ENCODE measurements at places on chromosomes 12 and 14. TPM values are rescaled to one million over a fixed set of nuclear protein-coding genes. Genes with fewer than 3 reads are reported as not detected.

- H3K36me3 ChIP-seq = no peaks in the 10 kb centered on the region
- peaks cover 35% of the 10 kb centered on the region for H3K4me1 ChIP-seq
- no peak overlapping the region for H3K27ac ChIP-seq
- no peak for DNase-seq
Observed at GRCh38 chr12:53226815-53227214, 5.2 kb downstream of the RARG start.

The PTPN6 gene
- 16.3 TPM for polyA plus RNA-seq

The ARHGEF25 gene
- 8.6 TPM for polyA plus RNA-seq

- no peak for DNase-seq
- no peaks in the 10 kb centered on the region for H3K27me3 ChIP-seq
- H3K4me1 ChIP-seq = peaks cover 3% of the 10 kb centered on the region
- no peak overlapping the region for H3K27ac ChIP-seq
- H3K4me3 ChIP-seq = no peak overlapping the region
- no peaks in the 10 kb centered on the region for H3K36me3 ChIP-seq
Observed at GRCh38 chr12:109156586-109156985, 40.2 kb downstream of the ACACB start.

DNA sequence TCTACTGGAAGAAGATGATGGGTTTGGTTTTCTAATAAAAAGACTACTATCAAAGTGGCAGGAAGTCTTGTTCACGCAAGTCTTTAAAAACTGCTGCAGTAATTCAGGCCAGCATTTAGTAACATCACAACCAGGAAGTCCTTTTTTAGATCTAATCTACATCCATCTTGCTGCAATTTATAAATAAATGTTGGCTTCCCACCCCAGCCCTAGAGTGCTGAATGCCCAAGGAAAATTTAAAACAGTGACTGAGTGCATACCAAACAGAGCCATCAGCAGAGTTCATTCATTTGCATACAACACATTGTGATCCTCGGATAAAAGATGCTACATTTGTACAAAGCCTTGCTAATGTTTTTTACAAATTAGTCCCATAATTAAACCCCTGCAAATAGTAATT lies 72.1 kb downstream of the PHLDA1 start:
- peaks cover 6% of the 10 kb centered on the region for H3K4me1 ChIP-seq
- no peak for DNase-seq
- no peaks in the 10 kb centered on the region for H3K27me3 ChIP-seq

- no peak overlapping the region for H3K4me3 ChIP-seq
- H3K4me1 ChIP-seq = no peaks in the 10 kb centered on the region
- no peaks in the 10 kb centered on the region for H3K27me3 ChIP-seq
- no peak overlapping the region for H3K27ac ChIP-seq
- no peak for DNase-seq
Observed at GRCh38 chr12:70467476-70467875, 101.4 kb downstream of the KCNMB4 start.

The SPTB gene
- 0.30 TPM for polyA plus RNA-seq

The SMOC1 gene
- polyA plus RNA-seq = 3.2 TPM

DNA sequence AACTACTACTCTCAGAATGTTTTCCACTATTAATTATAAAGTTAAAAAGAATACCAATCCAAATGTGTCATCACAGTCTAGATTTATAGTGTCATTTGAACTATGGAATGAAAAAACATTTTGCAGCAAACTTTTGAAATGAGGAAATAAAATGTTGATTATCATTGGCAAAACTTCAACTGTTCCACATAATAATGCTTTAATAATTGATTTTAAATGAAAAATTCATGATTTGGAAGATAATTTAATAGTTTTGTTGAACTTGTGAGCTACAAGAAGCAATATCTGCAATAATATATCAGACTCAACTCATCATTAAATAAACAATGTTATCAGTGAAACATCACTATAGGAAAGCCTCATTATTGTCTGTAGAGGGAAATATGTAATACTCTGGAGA lies 48.2 kb upstream of the DCN start:
- H3K36me3 ChIP-seq = no peaks in the 10 kb centered on the region
- no peak overlapping the region for H3K4me3 ChIP-seq
- no peak overlapping the region for H3K27ac ChIP-seq

GRCh38 chr12:51910691-51911090 lies 3.4 kb downstream of the ACVRL1 start:
- H3K4me1 ChIP-seq = peaks cover 7% of the 10 kb centered on the region
- no peak for DNase-seq
- no peak overlapping the region for H3K27ac ChIP-seq

DNA sequence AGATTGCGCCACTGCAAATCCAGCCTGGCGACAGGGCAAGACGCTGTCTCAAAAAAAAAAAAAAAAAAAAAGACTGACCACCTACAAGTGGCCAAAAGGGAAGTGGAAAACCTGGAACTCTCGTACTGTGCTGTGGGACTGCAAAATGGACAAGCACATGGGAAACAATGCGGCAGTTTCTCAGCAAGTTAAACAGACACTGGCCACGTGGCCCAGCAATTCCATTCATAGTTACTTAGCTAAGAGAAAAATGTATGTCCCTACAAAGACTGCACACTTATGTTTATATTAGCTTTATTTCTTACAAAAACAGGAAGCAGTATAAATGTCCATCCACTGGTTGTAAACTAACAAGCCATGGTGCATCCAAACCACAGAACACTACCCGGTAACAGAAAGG lies 5.6 kb downstream of the CHFR start:
- no peak overlapping the region for H3K4me3 ChIP-seq
- no peaks in the 10 kb centered on the region for H3K27me3 ChIP-seq
- no peak overlapping the region for H3K27ac ChIP-seq
- no peaks in the 10 kb centered on the region for H3K4me1 ChIP-seq
- peaks cover 13% of the 10 kb centered on the region for H3K36me3 ChIP-seq
- DNase-seq = no peak

The NTF3 gene
- 1.5 TPM for polyA plus RNA-seq

The PLEKHA5 gene
- 17.2 TPM for polyA plus RNA-seq

DNA sequence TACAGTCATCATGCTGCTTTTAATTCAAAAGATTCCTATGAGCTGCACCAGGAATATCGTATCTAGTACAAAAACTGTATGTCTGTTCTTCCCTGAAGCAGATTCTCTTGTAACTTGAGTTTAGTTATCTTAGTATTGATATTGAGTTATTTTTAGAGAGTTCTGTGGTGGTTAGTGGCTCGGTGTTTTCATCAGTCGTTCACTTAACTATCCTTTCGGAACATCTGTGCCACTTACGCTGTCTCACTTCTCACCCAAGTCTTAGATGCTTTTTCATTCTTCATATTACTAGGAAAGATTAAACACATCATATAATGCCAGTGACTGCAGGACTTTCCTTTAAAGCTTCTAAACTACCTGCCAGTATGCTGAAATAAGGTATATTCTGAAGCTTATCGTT lies 251.0 kb downstream of the FBXL14 start:
- H3K36me3 ChIP-seq = no peaks in the 10 kb centered on the region
- H3K4me3 ChIP-seq = no peak overlapping the region
- H3K27me3 ChIP-seq = no peaks in the 10 kb centered on the region
- H3K4me1 ChIP-seq = no peaks in the 10 kb centered on the region

DNA sequence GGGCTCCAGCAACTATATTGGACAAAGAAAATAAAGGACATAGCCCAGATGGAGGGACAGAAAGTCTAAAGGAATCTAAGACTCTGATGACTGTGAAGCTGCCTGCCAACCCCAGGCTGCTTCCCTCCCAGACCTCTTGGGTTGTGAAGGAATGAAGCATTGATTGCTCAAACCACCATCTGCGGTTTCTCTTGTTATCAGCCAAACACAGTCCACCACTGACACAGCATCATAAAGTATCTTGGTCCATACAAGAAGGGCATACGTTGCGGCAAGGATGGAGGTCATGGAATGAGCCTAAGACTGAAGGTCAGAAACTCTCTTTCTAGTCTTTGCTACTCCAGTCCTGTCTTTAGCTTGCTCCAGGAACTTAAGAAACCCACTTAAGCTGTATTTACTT lies 58.5 kb upstream of the PLXNC1 start:
- H3K27me3 ChIP-seq = no peaks in the 10 kb centered on the region
- H3K4me3 ChIP-seq = no peak overlapping the region
- H3K4me1 ChIP-seq = no peaks in the 10 kb centered on the region
- no peak for DNase-seq
- no peaks in the 10 kb centered on the region for H3K36me3 ChIP-seq

DNA sequence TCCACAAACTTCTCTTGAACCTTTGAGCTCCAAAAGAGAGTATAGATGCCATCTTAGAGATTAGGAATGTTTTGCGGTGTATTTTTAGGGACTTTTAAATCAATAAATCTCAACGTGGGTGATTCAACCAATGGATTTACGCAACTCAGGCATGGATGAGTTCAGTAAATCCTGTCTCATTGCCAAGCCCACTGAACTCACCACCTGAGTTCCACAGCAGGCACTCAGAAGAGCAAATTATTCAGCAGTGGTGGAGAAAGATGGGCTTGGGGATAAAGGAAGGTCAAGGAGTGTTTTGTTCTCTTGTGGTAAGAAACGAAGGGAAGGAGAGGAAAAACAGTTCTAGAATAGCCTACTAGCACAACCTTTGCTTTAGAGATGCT lies 68.7 kb upstream of the HMGA2 start:
- peaks cover 8% of the 10 kb centered on the region for H3K4me1 ChIP-seq
- H3K27me3 ChIP-seq = no peaks in the 10 kb centered on the region
- H3K4me3 ChIP-seq = no peak overlapping the region
- no peak overlapping the region for H3K27ac ChIP-seq

DNA sequence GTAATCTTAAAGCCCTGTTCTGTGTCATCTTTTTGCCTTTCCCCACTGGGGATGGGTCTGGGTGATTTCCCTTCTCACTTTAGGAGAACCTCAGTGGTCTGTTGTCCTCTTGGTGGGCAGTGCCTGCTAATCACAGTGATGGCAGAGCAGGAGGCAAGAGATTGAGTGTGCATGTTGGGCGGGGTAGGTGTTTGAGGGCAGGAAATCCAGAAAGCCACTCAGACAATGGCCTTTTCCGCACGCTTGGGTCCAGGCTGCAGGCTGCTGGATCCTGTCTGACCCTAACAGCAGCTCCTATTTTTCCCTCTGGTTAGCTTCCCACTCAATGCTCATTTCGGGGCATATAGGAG lies 13.7 kb upstream of the ITGA5 start:
- H3K4me3 ChIP-seq = no peak overlapping the region
- peaks cover 8% of the 10 kb centered on the region for H3K4me1 ChIP-seq
- DNase-seq = no peak
- H3K27ac ChIP-seq = no peak overlapping the region
- peaks cover 38% of the 10 kb centered on the region for H3K27me3 ChIP-seq

DNA sequence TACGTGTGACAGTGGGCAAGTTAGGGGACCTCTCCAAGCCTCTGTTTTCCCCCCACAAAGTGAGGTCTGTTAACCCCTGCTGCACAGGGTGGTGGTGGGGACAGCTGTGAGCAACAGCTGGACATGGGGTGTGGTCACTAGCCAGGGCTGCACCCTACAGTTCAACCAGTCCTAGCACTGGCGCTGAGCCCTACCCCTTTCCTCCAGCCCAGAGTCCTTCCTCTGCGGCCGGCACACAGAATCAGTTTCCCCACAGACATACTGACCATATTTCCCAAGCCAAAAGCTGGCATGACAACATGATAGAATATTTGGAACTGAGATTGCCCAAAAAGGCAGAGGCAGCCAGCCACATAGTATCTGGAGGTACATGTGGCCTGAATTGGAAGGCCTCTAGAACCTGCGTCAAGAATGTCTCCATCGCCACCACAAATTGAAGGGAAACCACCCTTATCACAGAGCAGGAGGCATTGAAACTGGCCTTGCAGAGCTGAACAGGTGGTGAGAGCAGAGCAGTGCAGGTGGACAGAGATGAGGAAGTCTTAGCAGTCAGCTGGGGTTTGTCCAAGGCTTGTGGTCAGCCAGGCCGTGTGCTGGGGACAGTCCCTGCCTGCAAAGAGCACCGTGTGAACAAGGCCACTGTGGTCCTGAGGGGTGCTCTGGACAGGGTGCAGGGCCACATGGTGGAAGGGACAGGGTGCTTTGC lies 21.2 kb downstream of the DEGS2 start:
- H3K4me3 ChIP-seq = no peak overlapping the region
- no peak for DNase-seq
- no peak overlapping the region for H3K27ac ChIP-seq
- peaks cover 6% of the 10 kb centered on the region for H3K4me1 ChIP-seq
- H3K36me3 ChIP-seq = no peaks in the 10 kb centered on the region

DNA sequence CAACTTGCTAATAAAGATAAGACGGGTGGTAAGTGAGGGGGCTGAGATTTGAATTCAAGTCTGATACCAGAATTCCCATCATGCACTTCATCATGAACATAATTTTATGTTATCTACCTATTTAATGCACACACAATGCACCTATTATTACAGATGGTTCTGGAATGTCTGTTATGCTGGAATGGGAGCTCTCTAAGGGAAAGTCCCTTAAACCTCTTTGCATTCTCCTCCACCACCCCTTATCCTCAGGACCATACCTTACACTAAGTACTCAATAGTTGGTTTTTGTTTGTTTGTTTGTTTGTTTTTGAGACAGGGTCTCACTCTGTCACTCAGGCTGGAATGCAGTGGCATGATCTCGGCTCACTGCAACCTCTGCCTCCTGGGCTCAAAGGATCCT lies 7.0 kb upstream of the MSI1 start:
- peaks cover 4% of the 10 kb centered on the region for H3K27me3 ChIP-seq
- H3K27ac ChIP-seq = no peak overlapping the region
- H3K36me3 ChIP-seq = no peaks in the 10 kb centered on the region

- no peaks in the 10 kb centered on the region for H3K4me1 ChIP-seq
- no peak overlapping the region for H3K4me3 ChIP-seq
- no peaks in the 10 kb centered on the region for H3K36me3 ChIP-seq
- no peaks in the 10 kb centered on the region for H3K27me3 ChIP-seq
- DNase-seq = no peak
- H3K27ac ChIP-seq = no peak overlapping the region
Observed at GRCh38 chr12:13369474-13370056, 173.0 kb downstream of the EMP1 start.

GRCh38 chr14:92848887-92849286 lies 54.8 kb downstream of the GOLGA5 start:
- H3K4me1 ChIP-seq = no peaks in the 10 kb centered on the region
- DNase-seq = no peak
- H3K36me3 ChIP-seq = no peaks in the 10 kb centered on the region
- no peak overlapping the region for H3K4me3 ChIP-seq
- no peaks in the 10 kb centered on the region for H3K27me3 ChIP-seq

DNA sequence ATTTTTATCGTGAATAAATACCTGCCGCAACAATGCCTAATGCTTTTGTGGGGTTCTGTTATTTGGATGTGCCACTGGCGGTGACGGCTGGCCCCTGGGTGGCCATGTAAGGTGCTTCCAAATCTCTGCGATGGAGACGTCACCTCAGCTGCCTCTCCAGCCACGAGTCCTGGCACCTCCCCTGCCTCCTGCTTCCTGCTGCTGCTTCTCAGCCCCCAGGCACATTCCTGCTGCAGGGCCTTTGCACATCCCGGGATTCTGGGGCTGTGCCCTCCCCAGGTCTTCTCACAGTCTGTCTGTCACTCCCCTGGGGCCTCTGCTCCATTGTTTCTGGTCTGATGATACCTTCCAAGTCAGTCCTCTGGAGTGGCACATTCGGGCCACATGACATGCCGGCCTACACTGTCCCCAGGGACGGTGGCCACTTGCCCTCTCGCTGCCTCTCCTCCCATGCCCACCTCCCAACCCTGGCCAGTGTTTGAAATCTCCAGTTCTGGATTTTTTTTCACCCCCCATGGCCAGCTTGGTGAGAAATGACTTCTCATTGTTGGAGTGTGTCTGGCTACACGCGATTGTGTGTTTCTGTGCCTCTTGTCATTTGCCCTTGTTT lies 151.8 kb downstream of the KIF26A start:
- H3K4me3 ChIP-seq = no peak overlapping the region
- no peaks in the 10 kb centered on the region for H3K36me3 ChIP-seq
- no peak for DNase-seq
- no peak overlapping the region for H3K27ac ChIP-seq

The TAS2R9 gene
- polyA plus RNA-seq = not detected

The LYZ gene
- not detected for polyA plus RNA-seq

- no peaks in the 10 kb centered on the region for H3K36me3 ChIP-seq
- H3K27ac ChIP-seq = no peak overlapping the region
- H3K27me3 ChIP-seq = no peaks in the 10 kb centered on the region
- H3K4me3 ChIP-seq = no peak overlapping the region
- no peak for DNase-seq
Observed at GRCh38 chr14:68636597-68636996, 156.3 kb downstream of the ZFP36L1 start.

The TAOK3 gene
- polyA plus RNA-seq = 5.2 TPM

Measured in H1 (cell line).